Stimulated activated CD4-positive, alpha-beta T cell treated with anti-CD3 and anti-CD28 coated beads, Interleukin-4, amount 100 ng/mL, for 1 hour (primary cell): ENCODE measurements at places on chromosomes 12 and 14.

GRCh38 chr12:26938701-26939062, 412 bp downstream of the FGFR1OP2 start:
- DNase-seq = no peak

DNA sequence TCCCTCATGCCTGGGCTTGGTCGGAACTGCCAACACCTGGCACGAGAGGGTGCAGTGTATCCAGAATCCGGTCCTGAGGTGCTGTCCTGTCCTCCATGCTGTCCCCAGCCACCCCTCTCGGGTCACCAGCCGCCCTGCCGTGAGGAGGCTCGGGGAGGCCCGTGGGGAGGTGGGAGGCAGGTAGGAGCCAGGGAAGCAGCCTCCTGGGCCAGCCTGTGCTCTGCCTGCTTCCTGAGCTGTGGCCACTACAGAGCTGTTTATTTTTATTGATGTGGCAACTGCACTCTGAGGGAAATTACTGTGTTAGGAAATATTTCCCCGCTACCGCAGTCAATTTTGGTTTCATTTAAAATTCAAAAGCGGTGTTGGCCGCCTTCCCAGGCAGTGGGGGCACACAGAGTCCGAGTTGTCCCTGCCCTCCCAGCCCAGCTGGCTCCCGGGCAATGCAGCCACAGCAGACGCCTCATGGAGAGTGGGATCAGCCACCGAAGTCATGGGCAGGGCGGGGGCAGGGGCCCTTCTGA, 18.3 kb downstream of the NOC4L start:
- no peak for DNase-seq

DNA sequence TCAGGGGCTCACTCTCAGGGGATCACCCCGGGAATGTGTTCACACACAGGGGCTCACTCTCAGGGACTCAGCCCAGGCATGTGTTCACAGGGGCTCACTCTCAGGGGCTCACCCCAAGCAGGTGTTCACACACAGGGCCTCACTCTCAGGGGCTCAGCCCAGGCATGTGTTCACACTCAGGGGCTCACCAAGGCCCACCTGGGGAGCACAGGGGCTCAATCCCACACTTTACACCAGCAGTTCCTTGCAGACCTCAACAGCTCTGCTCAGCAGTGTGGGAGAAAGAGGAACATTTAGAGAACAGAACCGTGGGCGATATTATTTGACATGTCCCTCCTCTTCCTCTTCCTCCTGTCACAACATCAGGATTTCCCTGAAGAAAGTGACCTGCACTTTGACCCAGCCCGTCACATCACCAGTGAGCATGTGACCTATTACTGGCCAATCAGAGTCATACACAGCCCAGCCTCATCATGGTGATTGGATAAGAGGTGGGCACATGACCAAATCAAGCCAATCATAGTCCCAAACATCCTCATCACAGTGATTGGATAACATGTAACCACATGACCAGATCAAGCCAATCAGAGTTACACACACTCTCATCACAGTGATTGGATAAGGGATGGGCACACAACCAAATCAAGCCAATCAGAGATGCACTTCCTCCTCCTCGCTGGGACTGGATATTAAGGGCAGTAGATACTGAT, 359.4 kb upstream of the SFSWAP start:
- no peak for DNase-seq

DNA sequence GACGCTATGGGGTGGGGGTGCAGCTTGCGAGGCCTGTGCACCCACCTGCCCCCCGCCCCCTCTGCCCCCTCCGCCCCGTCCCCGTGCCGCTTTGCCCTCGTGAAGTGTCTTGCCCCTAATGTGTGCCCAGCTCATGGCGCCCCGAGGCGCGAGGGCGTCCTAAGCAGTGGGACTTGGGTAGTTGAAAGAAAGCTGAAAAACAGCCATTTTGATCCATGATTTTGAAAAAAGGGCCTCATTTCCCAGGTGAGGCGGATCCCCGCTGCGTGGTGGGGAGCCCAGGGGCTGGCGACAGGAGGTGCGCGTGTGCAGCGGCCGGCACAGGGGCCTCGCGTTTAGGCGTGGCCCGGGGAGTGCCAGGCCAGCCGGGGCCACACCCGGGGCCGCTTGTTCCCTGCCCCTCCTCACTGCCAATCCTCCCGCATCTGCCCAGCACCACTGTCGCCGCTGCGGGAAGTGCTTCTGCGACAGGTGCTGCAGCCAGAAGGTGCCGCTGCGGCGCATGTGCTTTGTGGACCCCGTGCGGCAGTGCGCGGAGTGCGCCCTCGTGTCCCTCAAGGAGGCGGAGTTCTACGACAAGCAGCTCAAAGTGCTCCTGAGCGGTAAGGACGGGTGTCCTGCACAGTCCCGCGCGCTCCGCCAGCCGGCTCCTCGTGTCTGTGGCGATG, 11.8 kb downstream of the ZFYVE21 start:
- no peak for DNase-seq

- DNase-seq = no peak
Measured at GRCh38 chr14:64954491-64955240, 12.1 kb upstream of the GPX2 start.

DNA sequence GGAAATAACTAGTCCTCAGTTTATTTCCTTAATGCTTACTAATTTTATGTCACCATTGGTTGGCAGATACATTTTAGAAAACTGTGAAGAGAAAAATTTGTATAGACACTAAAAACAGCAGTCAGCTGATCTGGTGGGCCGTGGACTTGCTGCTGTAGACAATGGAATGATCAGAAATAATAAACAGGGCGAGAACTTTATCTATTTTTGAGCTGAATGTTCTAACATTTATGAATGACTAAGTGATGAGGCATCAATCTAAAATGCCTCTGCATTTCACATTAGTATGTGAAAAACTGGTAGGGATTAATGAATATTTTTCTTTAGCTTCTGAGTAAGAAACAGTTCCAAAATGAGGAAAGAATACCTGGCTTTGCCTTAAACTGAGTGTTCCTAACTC, 24.8 kb upstream of the PKP2 start:
- DNase-seq = no peak

DNA sequence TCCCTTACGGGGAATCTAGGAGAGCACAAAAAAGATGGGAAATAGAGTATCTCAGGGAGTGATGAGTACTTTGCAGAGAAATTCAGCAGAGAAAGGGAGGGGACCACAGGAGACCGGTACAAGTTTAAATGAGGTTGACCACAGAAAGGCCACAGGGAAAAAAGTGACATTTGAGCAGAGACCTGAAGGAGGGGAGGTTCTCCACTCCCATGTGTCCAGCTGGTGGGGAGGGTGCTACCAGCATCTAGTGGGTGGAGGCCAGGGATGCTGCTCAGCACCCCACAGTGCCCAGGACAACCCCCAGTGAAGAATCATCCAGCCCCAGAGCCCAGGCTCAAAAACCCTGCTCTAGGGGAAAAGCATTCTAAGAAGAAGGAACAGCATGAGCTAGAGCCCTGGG, 34.6 kb downstream of the TESC start:
- no peak for DNase-seq

DNA sequence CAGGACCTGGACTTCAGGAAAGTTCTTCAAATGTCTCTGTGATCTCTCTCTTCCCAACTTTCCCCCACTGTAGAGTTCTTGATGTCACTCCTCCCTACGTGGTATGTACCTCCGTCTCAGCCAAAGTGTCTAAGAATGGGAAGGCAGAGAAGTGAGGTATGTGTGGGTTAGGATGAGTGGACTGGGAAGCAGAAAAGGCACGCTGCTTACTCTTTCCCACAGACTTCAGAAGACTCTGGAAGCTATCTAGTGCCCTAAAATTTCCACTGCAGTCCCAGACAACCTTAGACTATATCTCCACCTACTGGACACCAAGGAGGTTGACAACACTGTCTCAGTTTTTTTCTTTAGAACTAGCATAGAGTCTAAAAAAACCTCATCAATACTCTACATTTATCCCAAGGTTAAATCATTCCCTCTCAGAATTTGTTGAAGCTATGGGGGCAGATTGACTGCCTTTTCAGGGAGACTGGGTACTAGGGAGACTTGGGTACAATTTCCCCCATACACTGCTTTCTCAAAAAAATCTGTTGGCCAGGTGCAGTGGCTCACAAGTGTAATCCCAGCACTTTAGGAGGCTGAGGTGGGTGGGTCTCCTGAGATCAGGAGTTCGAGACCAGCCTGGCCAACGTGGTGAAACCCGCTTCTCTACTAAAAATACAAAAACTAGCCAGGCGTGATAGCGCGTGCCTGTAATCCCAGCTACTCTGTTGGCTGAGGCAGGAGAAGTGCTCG, 20.6 kb upstream of the ITGA5 start:
- no peak for DNase-seq

- DNase-seq = no peak
Measured at GRCh38 chr12:48512855-48513254, 12.6 kb upstream of the OR8S1 start.
